ENCODE measurements at places on chromosomes 2 and 18.
A peak's percentile ranks its signal among the peaks of the same experiment; 100 is the strongest.

GRCh38 chr18:36899289-36899688 is 70.4 kb downstream of the KIAA1328 start:
- peak; percentile 68 for DNase-seq

GRCh38 chr2:217930761-217931563 is 71.8 kb downstream of the TNS1 start:
- no peak for DNase-seq

GRCh38 chr18:76388261-76388660 is 106.8 kb downstream of the ZNF516 start:
- DNase-seq = no peak

DNA sequence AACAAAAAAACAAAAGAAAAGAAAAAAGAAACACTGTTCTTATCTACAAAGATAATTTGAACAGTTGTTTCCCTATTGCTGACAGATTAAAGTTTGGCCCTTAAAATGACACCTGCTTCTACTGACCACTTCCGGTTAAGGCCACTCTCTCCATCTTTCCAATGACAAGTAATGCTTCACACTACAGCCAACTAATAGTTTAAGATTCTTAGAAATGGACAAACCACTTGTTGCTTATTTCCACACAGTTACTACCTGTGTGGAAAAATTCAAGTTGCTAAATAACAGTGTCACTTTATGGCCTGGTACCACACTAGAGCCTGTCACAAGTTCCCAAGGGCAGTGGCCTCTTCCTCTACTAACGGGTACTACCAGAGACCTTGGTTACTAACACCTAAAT is 2.4 kb downstream of the TMEM185B start:
- no peak for DNase-seq

- DNase-seq = no peak
Observed at GRCh38 chr2:20194097-20195015, 30.6 kb downstream of the SDC1 start.

DNA sequence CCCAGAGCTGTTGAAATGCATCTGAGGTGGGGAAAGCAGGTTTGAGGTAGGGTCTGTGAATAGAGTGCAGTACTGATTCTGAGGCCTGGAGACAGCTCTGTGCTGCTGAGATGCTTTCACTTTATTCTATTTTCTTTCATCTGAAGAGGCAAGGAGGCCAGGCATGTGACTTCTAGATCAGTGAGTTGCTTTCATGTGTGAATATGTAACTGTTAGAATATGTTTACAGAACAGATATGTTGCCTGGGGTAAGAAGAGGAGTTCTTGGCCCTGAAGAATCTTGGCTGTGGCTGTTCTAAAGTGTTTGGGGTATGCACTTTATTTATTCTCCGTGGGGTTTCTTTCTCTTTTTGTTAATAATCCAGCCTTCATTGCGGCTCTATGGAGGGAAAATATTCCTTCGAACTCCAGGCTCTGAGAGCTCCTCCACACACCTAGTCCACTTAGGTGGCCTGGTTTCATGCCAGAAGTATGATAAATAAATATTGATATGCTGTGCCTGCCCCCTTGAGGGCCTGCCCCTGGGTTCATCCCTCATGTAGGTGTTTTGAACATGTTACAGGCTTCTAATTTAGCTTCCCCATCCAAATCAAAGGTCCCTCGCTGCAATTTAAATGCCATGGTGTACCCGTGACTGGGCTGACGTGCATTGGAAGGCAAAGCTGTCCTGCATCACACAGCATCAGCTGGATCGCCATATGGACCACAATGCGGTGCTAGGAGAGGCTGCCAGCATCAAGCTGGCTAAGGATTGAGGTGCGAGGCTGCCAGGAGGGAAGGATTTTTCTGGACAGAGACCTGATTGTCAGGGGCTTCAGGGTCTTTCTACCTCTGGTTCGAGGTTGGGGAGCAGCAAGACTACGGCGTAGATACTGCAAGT is 102.9 kb downstream of the PRKCE start:
- DNase-seq = no peak

DNA sequence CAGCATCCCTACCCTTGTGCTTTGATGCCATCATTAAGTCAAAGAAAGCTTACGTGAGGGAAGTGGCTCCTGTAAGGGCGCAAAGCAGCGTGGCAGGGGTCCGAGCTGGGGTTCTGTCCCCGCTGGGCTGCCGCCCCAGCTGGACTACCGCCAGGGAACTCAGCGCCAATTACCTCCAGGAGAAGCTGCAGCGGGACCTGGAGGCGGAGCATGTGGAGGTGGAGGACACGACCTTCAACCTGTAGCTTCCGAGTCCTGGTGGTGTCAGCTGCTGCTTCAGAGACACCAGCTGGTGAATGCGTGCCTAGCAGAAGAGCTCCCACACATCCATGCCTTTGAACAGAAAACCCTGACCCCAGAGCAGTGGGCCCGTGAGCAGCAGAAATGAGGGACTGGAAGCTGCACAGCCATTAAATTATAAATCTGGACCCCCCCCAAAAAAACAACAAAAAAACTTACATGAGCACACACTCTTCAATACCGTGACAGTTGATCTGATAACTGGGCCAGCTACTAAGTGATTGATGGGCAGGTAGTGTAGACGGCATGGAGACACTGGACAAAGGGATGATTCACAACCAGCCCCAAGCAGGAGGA is 20.1 kb upstream of the YES1 start:
- no peak for DNase-seq

- DNase-seq = peak; percentile 14
Observed at GRCh38 chr18:50297621-50298442, 10.3 kb upstream of the CXXC1 start.

DNA sequence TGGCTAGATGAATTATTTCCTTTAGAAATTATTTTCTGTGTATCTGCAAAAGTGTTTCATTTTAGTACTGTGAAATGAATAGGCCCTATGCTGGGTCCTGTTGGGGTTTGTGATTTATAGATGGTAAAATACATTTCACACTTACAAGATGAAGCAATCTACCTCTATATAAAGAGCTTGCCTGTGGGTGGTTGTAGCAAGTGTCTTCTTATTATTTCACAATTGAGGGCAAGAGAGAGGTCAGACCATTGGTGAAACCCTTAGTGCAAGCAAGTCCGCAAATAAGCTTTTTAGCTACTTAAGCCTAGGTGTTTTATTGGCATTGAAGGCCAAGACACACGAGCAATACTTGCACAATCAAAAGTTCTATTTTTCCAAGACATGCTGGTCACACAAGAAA is 153.1 kb downstream of the FMNL2 start:
- DNase-seq = no peak

DNA sequence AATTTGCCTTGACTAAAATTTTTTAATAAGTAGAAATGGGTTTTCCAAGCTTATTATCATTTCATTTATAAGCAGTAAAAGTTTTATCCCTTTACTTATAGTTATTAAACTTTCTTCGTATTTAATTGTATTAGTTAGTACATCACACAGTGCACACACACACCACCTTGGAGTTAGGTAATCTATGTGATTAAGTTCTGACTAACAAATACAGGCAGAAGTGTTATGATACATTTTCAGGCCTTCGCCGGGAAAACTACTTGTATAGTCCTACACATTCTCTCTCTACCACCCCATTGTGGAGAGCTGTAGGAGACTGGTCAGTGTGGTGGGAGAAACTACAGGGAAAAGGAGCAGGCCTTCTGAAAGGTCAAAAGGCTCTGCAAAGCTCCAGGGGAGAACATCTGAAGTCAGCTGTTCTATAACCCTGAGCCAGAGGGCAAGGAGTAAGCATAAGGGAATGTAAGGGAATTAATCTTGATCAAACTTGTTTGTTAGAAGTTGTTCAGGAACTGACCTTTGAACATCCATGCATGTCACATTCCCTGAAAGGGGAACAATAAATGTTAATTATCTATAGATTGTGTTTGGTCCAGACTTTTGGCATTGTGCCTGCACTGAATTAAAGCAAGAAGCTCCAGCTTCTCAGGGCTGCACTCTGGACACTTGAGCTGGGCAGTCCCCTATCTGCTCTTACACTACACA is 231.7 kb downstream of the FSIP2 start:
- DNase-seq = no peak

GRCh38 chr2:128308889-128309279 is 9.8 kb downstream of the HS6ST1 start:
- DNase-seq = no peak

DNA sequence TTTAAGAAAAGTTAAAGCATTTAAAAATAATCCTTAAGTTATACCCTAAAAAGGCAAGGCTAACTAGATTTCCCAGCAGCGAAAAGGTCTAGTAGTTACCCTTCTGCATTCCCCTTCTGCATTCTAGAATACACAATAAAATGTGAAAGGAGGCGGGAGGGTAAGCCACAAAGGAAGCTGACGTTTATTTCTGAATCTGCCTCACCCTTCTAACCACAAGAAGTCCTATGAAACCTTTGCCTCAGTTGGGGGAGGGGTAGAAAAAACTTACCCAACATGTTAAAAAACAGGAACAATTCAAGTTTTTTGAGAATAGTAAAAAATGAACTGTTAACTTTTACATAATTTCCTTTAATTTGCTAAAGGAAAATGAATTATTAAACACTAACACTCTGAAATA is 11.3 kb downstream of the STK17B start:
- DNase-seq = no peak

DNA sequence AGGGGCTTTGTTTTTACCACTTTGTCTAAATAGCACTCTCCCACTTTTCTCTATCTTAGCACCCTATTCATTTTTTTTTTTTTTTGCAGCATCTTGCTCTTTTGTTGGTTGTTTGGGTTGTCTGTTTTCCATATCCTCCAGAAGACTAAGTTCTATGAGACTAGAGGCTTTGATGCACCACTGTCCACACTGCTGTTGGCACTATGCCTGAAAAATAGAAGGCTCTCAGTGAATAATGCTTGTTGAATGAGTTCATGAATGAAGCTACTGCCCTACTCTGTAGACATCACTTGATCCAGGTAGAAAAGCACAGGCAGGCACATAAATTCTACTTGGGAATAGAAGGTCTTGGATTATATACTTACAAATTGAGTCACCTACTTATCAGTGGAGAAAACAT is 7.3 kb downstream of the IL1A start:
- no peak for DNase-seq

- no peak for DNase-seq
Observed at GRCh38 chr2:239971115-239971514, 54.0 kb downstream of the NDUFA10 start.
